ENCODE measurements at places on chromosomes 3 and 15.

DNA sequence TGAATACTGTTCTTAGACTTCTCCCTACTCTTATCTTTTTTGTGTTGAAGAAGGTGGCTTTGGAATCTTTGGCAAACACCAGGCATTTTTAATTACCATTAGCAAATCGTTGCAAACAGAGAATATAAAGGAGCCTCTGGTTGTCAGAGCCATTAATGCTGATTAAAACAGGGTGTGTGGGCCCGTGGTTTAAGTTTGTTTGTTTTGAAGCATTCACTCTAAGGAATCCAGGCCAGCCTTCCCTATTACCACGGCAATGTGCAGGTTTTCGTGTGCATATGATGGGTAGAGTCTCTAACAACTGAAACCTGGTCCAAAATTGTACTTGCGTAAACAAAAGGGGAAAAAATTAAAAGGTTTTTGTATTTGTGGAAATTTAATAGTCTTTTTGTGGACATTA is 141.2 kb upstream of the GMNC start:
- no peak for DNase-seq

DNA sequence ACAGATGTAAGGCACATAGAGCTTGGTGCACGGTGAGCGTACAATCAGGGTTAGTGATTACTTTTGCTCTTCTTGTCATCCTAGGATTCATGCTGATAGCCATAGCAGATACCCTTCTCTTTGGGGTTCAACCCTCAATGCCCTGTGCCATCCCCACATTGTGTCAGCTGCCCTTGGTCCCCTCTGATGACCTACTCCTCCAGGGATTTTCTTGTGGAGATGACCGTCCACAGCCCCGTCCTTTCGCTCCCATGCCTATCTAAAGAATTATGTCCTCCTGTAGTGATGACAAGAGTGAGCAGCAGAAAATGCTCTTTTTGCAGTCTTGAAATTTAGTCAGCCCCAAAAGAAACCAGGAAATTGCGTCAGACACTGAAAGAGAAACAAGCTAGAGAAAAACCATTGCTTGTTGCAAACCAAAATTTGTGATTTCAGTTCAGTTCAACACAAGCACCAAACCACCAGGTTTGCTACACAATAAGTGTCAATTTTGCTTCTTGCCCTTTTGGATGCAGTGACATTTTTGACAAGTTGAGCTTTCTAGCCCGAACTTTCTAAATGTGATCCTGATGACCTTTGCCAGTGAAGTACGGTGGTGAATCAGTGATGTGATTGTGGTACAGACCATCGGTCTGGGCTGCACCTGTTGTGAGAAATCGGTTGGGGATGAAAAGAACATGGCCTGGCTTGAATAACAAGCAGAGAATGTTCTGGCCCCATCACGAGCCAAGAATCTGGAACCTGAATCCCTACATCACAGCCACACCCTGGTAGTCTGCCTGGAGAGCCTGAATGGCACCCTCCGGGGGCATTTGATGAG is 41.3 kb downstream of the CMTM7 start:
- no peak for DNase-seq

GRCh38 chr3:195180490-195181112 is 90.4 kb downstream of the XXYLT1 start:
- no peak for DNase-seq

GRCh38 chr3:139532976-139533375 is 6.6 kb downstream of the RBP1 start:
- no peak for DNase-seq

GRCh38 chr15:56495053-56495452 is 30.1 kb upstream of the MNS1 start:
- no peak for DNase-seq

DNA sequence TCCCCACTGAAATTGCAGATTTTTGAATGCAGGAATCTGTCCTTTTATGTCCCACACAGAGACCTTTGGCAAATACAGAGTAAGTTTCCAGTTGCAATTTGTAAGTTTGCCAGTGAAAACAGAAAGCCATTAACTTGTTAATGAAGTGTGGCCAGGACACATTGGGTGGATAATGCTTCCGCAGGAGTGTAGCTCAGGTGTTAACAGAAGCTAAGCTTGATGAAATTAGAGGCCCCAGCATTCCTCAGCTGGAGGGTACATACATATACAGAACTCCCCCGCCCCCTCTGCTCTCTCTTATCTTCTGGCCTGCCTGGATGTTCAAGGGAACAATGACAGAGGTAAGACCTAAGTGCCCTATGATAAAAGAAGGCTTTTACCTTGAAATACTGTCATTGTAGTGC is 8.1 kb upstream of the LRRC2 start:
- no peak for DNase-seq

DNA sequence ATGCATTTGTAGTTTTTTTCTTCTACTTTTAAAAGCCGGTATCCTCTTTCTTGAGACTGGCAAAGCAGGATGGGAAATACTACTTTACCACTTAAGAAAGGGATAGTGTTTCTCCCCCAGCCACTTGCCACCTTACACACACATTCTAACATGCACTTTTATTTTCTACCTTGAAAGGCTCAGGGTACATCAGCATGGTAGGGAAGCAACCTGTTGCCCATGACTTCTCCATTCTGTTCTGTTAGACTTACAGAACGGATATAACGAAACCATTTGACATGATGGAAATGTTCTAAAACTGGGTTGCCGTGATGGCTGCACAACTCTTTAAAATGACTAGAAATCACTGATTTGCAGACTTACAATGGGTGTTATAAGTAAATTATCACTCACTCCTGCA is 405.5 kb downstream of the SHQ1 start:
- no peak for DNase-seq

DNA sequence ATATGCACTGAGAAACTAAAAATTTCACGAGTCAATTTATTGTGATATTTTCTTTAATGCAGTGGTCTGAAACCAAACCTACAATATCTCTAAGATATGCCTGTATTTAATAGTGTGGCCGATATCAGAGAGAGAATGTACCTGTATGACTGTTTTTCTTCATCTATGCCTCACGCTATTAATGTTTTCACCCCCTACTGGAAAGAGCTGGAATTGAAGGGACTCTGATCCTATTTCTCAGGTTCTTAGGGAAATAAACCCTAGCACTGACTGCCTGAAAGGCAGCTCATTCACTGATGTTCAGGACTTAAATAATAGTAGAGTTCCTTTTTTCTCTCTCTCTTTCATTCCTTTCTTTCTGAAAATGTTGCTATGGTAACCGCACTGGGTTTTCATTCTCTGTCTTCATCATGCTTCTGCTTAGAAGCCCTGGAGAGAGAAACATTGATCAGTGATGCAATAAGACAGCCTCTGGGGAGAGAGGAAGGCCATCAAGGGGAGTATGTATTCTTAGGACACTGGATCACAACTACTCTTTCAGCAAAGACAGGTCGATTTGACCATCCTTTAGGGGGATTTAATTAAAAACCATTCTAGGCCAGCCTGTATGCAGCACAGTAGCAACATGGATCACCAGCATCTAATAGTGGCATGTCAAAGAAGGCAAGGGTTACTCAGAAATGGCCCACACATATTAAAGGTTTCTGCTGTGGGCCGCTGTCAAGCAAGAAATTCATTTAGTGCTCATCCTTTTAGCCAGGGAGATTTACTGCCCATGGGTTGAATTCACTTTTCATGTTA is 1135.7 kb downstream of the IGSF11 start:
- DNase-seq, result no peak

GRCh38 chr15:66866656-66867055 is 164.6 kb downstream of the SMAD6 start:
- no peak for DNase-seq

- peak; percentile 42 for DNase-seq
These were observed 637.2 kb downstream of the NTRK3 start for GRCh38 chr15:87619161-87619960.

DNA sequence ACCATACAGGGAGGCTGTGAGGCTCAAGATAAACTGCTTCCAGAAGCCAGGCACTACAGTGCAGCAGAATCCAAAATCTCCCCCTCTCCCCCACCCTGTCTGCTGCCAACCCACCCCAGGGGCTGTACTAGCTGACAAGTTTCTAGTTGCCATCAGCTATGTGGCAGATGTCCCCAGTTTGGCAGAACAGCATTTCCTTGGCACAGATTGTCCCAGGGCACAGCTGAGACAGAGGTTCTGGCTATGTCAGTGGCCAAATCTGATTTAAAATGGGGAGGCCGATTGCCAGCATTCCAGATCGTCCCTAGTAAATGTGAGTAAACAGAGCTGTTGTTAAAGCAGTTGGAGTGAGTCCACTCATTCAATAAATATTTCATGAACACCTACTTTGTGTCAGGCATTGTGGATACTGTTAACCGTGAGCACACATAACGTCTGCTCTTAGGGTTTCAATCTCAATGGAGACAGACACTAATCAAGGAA is 28.0 kb upstream of the CCDC174 start:
- no peak for DNase-seq

- DNase-seq, result no peak
These were observed 2.5 kb upstream of the INAFM2 start for GRCh38 chr15:40320931-40321371.

DNA sequence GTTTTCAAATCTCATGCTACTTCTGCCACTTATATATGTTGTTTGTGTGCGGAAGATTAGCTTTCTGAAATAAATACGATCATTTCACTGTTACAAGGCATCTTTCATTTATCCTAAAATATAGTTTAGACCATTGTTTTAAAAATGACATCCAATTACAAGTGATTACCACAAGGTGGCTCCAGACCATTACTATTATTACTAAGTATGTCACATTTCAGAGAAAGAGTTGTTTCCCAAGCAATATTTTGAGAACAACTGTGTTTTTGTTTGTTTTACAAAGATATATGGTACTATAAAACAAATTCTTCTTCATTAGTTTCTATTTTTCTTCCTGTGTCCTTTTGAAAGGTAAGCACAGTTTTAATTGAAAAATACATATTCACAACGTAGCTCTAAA is 136.0 kb upstream of the RAP2B start:
- no peak for DNase-seq

DNA sequence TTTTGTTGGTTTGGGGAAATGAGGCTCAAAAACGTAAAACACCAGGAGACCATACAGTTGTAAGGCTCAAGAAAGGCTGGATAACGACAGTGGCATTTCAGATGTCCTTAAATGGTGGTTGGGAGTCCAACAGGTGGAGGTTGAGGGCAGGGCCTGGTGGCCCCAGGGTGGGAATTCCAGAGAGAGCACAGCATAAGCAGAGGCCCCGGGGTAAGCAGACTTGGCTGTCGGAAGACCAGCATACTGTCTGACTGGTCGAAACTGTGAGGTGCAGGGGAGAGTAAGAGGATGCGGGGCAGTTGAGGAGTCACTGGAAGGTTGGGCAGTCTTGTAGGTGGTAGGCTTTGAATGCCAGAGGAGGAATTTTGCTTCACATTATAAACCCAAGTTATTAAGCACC is 48.3 kb downstream of the SRP14 start:
- no peak for DNase-seq

- no peak for DNase-seq
These were observed 12.3 kb downstream of the FBXL22 start for GRCh38 chr15:63609448-63609847.

DNA sequence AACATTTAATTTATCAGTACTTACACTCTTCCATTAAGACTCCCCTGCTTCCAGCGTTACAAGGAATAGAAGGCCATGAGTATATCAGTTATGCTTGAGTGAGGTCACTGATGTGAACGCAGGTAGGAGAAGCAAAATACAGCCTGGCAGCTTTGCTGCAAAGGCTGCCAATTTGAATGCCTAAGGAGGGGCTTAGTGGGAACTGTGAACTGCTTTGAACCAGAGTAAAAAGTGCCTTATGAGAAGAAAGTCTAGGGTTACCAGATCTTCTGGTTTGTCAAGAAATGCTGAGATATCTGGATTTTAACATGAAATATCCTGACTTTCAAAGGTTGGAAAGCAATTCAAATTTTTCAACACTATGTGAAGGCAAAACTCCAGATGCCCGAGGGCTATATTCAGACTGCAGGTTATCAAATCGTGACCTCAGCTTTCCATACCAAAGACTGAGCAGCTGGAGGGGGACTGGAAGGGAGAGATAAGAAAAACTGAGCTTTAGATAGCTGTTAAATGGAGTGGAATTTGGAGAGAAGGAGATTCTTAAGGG is 446.3 kb upstream of the NECTIN3 start:
- DNase-seq, result no peak

DNA sequence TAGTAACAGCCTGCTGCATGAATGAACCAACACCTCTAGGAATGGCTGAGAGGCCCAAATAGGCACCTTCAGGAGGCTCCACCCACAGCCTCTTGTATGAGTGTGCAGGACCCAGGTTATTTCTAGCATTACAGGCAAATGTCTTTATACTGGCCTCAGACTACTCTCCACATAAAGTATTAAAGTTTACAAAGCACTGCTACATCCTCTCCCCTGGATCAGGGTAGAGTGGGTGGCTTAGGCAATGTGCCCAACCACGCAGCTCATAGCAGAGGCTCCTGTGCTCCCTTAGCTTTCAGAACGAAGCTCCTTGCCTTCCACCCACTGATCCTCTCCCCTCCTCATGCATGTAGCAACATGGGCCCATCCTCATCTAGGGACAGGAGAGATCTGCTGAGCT is 16.3 kb downstream of the TMEM43 start:
- no peak for DNase-seq

- no peak for DNase-seq
These were observed 64.5 kb downstream of the EPHA3 start for GRCh38 chr3:89171687-89172545.

DNA sequence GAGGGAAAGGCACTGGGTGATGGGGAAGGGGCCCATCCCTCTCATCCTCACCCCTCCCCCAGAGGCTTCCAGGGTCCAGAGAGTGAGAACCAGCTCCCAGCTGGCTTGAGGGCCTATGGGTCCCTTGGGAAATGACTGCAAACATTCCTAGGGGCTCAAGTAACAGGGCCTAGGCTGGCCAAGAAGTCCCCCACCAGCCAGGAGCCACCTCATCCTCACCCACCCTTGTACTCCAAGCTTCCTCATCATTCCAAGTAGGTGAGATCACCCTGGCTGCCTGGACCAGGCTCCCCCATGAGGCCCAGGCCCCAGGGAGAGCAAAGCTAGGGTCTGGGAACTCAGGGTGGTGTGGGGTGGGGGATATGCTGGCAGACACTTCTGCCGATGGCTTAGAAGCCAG is 14.8 kb downstream of the LOXL1 start:
- DNase-seq, result peak; percentile 97

- DNase-seq, result no peak
These were observed 165.0 kb downstream of the RSL24D1 start for GRCh38 chr15:55031727-55032126.

GRCh38 chr3:28800203-28800602 is 451.6 kb upstream of the AZI2 start:
- DNase-seq, result no peak

GRCh38 chr15:96042734-96043224 is 287.7 kb upstream of the NR2F2 start:
- DNase-seq, result no peak
